NK-92 treated with Interleukin-12 subunit alpha and Interleukin-12 subunit beta, amount 100 ng/mL, for 24 hours (cell line): ENCODE measurements at places on chromosomes 16 and 17.

GRCh38 chr16:78122774-78123315 is 23.4 kb downstream of the WWOX start:
- DNase-seq, result no peak

DNA sequence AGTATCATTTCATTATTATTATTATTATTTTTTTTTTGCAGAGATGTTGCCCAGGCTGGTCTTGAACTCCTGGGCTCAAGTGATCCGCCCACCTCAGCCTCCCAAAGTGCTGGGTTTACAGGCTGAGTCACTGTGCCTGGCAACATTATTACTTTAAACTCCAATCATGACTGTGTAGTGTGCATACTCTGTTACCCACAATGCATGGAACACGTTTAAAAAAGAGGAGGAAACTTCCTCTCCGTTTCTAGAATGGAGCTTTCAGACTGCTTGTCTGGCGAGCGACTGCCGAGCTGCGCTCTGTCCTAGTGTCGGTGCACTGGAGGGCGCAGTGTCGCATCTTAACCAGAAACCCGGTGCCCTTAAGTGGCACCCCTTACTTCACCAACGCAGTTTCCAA is 22.1 kb upstream of the FASN start:
- DNase-seq, result no peak

GRCh38 chr17:40516581-40517285 is 15.3 kb upstream of the TNS4 start:
- DNase-seq, result peak; percentile 68

GRCh38 chr17:66939461-66940114 is 24.9 kb upstream of the CACNG4 start:
- DNase-seq, result no peak

- DNase-seq, result peak; percentile 64
Measured at GRCh38 chr17:8079291-8080207, 8.0 kb downstream of the ALOX12B start.

DNA sequence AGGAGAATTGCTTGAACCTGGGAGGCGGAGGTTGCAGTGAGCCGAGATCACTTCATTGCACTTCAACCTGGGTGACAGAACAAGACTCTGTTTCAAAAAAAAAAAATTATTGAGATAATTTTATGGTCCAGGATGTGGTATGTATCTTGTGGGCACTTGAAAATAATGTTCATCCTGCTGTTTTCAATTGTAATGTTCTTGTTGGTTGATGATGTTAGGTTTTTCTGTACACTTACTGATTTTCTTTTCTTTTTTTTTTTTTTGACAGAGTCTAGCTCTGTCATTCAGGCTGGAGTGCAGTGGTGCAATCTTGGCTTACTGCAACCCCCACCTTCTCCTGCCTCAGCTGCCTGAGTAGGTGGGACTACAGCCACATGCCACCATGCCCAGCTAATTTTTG is 29.7 kb downstream of the TBX21 start:
- DNase-seq, result no peak

DNA sequence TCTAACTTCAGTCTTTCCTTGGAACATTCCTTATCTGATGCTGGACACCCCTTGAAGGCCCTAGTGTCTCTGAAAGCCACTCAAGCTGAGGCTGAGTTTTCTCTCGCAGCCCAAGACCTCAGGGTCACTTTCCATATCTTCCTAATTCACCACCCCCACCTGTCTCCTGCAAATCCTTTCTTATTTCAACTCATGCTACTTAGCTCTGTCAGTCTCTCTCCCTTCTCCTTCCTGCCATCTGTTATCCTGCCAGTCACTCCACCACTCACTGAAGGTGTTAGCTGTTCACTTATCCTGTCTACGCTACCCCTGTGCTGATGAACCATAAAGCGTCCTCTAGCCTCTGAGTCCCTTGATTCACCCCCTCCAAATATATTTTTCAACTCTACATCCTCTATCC is 143.9 kb upstream of the SHISA6 start:
- no peak for DNase-seq

DNA sequence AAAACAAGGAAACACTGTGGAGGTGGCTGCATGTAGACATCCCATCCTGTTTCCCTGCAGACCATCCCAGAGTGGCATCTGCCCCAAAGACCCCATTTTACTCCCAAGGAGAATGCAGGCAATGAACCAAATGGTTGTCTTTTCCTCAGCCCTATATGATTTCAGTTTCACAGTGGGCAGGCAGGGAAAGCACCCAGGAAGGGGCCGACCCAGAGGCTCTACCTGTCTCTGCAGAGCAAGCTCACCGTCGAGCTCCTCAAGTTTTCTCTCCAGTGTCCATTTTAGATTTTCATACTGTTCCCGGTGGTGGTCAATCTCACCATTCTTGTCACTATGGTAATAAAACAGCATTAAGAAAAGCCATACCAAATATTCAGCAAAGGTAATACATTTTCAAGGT is 14.6 kb downstream of the CCDC57 start:
- DNase-seq, result no peak

DNA sequence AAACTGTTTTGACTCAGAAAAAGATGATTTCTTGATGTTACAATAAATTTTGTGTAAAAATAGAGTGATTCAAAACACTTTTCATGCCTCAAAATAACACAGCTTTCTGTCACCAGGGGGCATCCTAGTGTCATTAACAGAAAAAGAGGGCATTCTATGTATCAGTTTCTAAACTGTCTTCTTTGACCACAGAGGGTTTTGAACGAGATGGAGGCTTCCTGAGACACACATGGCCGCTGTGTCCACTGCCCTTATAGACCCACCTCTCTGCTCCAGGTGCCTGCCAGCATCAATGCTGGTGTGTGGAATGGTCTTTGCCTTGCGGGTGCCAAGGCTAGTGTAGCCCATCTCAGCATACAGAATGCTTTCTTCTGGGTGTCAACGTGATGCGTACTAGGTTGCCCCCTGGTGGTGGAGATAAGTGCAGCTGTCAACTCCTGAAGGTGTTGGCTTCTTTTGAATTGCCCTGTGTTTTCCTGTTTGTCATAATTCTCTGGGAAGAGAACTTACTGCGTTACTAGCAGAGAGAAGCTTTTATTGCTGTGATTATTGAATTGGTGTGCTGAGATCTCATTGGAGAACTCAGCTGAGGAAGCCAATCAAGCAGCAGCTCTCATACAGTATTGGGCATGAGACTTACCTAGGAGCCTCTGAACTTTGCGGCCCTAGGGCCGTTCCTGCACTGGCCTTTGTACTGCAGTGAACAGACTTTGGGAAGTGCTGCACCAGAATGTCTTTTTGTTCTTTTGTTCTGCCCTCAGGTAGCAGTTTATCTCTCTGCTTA is 38.6 kb downstream of the USP10 start:
- peak; percentile 37 for DNase-seq

DNA sequence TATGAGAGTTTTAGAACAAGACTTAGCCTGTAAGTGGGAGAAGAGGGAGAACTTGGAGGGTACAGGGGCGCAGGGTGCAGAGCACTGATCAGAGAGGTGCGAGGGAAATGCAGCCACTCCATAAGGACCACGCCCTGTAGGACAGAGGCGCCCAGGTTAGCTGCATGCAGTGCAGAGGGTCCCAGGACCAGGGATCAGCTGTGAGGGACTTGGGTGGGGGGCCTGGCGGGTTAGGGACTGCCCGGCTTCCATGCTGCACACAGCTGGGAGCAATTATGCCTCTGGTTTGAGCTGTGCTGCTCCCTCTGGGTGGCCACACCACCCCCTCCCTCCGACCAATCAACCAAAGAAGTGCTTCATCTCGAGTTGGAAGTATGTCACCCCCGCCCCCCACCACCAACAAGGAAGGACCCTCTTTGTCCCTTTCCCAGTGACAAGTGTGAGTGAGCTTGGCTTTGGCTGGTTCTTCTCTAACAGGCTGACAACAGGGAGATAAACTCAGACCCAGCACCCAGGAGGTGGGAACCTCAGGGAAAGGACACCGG is 22.2 kb upstream of the CLEC18A start:
- DNase-seq, result no peak

GRCh38 chr16:17567455-17567854 is 96.7 kb upstream of the XYLT1 start:
- DNase-seq, result no peak

- no peak for DNase-seq
Measured at GRCh38 chr17:9234389-9234945, 213.2 kb downstream of the NTN1 start.

DNA sequence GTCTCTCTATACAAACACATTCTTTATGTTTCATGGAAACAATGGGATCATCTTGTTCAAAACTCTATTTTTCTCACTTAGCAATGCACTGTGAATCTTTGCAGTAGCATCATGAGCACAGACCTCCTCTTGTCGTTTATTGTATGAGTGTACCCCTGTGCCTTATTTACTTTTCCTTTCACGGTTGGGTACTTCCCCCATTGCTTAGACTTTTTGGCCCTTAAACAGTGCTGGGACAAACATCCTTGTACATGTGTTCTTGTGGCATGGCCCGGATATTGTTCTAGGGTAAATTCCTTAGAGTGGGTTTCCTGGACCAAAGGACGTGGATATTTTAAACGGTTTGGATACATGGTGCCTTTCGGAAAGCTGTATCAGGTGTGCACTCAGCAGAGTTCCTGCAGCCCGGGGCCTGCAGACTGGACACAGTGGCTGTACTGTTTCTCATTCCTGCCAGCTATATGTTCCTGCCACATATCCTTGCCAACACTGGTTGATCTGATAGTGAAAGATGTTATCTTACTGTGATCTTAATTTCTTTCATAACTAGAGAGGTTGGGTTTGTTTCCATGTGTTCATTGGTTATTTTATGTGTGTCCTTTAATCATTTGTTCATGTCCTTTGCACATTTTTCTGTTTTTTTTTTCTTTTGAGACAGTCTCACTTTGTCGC is 111.1 kb downstream of the OR1D5 start:
- no peak for DNase-seq

GRCh38 chr17:38556239-38556638 is 49.5 kb downstream of the SRCIN1 start:
- DNase-seq, result no peak

- DNase-seq, result no peak
Measured at GRCh38 chr17:14616528-14616927, 315.6 kb downstream of the HS3ST3B1 start.
